ENCODE measurements at places on chromosomes 6 and 20.

DNA sequence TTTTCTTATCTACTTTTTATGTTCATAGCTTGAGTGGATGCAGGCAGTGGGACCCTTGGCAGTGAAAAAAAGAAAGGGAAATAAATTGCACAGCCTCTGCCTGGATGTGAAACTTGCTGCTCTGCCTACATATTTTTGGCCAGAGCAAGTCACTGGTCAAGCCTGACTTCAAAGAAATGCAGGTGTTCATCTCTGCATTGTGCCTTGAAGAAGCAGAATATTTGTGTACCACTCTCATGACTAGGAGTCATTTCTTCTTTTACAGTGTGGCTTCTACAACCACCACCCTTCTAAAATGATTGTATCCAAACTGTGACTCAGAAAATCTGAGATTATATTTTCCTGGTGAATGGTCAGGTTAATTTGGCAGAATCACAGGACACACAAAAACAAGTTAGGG, 2.5 kb upstream of the KATNA1 start:
- DNase-seq: no peak

GRCh38 chr6:12007887-12008286, 4.2 kb upstream of the HIVEP1 start:
- no peak for DNase-seq

GRCh38 chr6:33075568-33076405, at the start of gene HLA-DPB1:
Gene HLA-DPB1, plus strand, starts transcription at chr6:33075990. Its CDS starts 52 bp downstream, at chr6:33076042.
- DNase-seq: no peak

GRCh38 chr6:44342052-44342451, 398 bp upstream of the SPATS1 start:
- DNase-seq: no peak

DNA sequence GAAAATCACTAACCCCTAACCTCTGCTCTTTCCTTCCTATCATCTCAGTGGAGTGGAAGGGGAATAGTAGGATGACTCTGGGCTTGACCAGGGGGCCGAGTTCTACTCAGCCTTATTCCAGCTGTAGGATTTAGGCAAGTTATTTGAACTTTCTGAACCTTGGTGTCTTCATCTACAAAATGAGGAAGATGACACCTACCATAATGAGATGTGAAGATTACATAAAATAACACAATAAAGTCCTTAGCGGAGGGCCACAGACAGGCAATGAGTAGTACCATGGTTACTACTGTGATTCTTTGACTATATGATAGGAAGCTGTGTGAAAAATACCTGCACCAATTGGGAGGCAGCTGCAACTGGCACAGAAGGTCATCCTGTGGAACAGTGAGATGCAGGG, 53.6 kb upstream of the PIM1 start:
- DNase-seq: no peak

- no peak for DNase-seq
Observed at GRCh38 chr6:451847-452246, 60.3 kb downstream of the IRF4 start.

GRCh38 chr20:44054849-44055248, 132.1 kb downstream of the JPH2 start:
- DNase-seq: no peak

DNA sequence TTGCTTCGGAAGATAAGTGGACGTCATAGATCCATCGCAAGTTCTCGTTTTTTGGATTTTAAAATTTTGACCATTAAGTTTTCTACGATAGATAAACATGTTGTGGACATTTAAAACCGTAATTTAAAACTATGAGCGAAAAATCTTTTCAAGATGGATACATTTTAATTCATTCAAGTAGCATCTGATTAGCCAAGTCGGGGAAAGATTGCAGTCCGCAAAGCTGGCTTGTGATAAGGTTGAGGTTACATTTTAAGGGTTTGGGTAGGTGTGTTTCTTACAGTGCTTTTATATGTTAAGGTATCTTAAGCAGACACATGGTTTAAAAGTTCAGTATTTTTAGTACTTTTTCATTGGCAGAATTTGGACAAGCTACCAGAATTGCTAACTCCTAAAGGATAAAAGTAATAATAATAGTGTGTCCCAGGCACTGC, 1.2 kb downstream of the WTAP start:
- DNase-seq: no peak

DNA sequence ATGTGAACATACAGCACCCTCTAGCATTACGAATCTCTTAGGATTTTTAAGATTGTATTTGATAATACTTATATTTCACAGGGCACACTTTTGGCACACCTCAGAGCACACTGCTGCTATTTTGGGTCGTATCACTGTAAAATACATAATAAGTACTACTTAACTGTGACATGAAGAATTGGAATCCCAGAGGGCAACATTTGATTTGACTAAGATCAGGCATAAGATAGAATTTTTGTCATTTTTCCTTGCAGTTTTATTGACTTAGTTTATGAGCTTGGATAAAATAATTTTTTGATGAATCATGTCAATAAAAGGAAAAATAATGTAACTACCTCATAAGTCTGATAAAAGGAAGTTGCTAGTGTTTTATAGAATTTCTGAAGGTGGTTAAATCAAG, 22.4 kb downstream of the MRS2 start:
- DNase-seq: no peak

GRCh38 chr6:137843211-137843610, 23.8 kb upstream of the TNFAIP3 start:
- no peak for DNase-seq

Data from NCI-H2171 treated with DMSO at 0.1 percent for 48 hours (cell line).